Activated T-helper 17 cell treated with anti-CD3 and anti-CD28 coated beads, Interleukin-2, amount 50 U/mL, for 72 hours (primary cell): ENCODE measurements at places on chromosomes 2 and 18. TPM values are rescaled to one million over a fixed set of nuclear protein-coding genes. Genes with fewer than 3 reads are reported as not detected.

The RNF152 gene
- total RNA-seq: 0.11 TPM

DNA sequence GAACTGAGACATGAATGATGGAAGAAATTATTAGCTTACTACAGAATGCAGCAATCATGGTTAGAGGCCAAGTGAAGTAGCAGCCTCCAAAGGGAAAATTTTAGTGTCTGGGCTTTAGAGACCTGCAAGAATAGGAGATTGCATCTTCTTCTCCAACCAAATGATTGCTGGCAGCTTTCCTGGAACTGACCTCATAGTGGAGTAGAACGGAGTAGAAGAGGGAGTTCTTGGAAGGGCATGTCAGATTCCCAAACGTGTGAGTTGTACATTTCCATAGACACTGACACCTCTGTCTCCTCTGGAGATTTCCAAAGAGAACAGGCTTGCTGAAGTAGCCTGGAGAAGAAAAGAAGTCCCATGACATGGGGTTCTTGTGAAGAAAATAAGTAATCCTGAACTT is 169.8 kb upstream of the ERBB4 start:
- ATAC-seq: no peak

- ATAC-seq: no peak
Observed at GRCh38 chr2:29525921-29526320, 395.5 kb downstream of the ALK start.

The PAX8 gene
- 0.86 TPM for total RNA-seq

DNA sequence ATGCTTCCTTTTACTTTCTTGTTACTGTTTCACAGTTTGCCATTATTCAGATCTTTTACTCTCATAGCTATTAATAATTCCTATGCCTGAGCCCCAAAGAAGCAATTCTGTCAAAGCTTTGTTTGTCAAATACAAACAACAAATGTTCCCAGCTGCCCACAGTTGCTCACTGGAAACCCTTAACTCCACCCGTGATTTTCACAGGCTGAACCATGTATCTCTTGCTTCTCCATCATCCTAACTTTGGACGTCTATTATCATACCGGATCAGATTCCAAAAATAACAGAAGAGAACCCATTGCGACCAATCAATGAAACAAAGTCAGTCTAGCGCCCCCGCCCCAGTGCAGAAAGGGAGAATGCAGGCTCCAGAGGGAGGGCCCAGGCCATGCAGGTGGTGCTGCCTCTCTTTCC is 24.2 kb downstream of the COLEC12 start:
- ATAC-seq: no peak

The LTBP1 gene
- total RNA-seq: 0.04 TPM

The KCNG3 gene
- total RNA-seq: not detected

GRCh38 chr18:45221363-45221762 is 393.9 kb upstream of the SLC14A2 start:
- peak; percentile 56 for ATAC-seq

The ABCG8 gene
- total RNA-seq: not detected

DNA sequence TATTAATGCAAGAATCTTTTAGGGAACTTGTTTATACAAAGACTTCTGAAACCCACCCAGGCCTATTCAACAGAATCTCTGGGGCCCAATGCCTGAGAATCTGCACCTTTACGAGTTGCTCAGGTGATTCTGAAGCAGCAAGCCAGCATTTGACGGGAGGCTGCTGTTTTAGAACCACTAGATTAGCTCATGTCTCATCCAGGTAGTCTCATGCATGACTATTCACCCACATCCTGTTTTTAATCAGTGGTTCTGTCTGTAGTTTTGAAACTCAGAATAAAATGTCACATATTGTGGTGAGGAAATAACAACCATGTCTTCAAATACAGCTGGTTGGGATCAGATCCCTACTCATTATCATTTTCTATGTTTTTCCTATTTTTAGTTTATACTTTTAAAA is 39.5 kb downstream of the CYTIP start:
- peak; percentile 98 for ATAC-seq

The BOLL gene
- not detected for total RNA-seq

DNA sequence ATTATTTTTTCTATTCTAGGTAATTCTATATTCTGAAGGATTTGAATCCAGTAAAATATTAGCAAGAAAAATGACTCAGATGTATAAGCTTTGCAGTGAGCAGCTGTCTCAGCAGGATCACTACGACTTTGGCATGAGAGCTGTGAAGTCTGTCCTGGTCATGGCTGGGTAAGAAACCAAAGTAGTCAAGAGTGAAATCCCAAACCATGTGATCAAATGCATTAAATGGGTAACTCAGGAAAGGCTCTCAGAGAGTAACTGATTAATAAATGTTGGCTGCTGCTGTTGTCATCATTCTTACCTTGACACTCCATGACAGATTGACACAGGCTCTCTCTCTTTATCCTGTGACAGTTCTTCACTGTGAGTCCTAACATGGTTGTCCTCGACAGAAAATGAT is 124.1 kb downstream of the DNAH6 start:
- ATAC-seq: no peak
